Spinal cord (tissue), 10 donors: ENCODE measurements at places on chromosomes 2 and 18.

DNA sequence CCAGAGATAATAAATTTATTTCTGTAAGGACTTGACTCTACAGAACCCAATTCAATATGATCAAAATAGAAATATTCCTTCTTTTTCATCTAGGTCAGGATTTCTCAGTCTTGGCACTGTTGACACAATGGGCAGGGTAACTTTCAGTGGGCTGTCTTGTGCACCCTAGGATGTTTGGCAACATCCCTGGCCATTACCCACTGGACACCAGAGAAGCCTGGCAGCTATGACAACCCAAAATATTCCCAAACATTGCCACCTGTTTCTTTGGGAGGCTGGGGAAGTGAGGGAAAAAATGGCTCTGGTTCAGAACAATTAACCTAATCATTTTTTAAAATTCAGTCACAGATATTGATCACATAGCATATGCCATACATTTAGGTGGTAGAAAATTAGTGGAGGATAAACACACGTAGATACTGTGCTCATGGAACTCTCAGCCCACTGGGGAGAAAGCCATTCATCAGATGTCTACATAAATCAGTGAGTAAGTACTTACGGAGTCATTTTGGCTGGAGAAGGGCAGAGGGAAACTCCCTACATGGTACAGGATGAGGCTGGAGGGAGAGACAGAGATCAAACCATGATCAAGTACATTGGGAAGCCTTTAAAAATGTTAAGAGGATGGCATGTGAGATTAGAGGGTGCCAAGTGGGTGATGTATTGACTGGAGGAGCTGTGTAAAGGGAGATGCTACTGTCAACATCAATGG lies 718 bp upstream of the TNP1 start:
- DNase-seq, result no peak

- no peak for DNase-seq
Measured at GRCh38 chr2:219680958-219681693, 53.7 kb downstream of the SLC4A3 start.

DNA sequence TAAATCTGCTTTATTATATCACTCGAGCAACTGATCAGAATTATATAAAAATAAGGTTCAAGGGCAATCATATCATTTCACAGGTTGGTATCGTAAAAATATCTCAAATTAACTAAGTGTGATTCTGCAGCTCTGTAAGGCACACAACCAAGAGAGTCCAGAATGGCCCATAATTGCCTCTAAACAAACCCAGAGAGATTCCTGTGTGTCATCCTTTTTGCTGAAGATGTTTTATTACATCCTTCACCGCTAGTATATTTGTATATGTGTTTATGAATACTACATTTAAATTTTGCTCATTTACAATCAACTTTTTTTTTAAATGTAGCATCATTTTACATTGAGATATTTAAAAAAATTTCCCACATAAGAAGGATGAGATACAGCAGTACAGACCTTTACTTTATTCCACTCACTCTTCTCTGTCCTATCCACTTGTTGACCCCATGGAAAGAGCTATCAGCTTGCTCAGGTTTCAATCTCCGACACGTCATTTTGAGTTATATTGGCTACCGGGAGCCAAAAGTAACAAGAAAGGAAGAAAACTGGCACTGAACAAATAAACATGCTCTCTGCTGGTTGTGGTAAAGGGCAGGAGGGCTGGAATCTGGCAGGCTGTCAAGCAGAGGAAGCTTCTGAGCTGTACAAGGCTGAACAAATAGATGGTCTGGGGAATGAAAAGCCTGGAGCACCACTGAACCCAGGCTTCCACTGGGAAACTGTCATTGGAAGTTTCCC lies 23.1 kb downstream of the PLA2R1 start:
- no peak for DNase-seq

- DNase-seq, result no peak
Measured at GRCh38 chr2:236840215-236840614, 245.5 kb upstream of the COPS8 start.

DNA sequence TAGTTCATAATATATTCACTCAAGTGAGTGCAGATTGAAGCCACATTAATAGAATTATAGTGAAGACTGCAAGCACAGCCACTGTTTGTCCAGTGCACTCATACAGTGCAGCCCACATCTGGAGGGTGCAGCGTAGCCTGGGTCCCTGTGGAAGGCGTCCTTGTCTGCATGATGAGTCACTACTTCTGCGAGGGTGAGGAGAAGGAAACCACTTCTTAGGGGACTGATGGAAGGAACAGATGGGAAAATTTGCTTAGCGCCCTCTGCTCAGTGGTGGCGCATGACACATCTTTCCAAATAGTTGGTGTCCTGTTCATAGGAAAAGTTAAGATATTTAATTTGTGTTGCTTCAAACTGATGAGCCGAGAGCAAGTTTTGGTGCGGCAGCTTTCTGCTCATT lies 330.4 kb upstream of the SMIM21 start:
- DNase-seq, result no peak

GRCh38 chr2:99928470-99929053 lies 213.8 kb downstream of the AFF3 start:
- DNase-seq, result no peak

DNA sequence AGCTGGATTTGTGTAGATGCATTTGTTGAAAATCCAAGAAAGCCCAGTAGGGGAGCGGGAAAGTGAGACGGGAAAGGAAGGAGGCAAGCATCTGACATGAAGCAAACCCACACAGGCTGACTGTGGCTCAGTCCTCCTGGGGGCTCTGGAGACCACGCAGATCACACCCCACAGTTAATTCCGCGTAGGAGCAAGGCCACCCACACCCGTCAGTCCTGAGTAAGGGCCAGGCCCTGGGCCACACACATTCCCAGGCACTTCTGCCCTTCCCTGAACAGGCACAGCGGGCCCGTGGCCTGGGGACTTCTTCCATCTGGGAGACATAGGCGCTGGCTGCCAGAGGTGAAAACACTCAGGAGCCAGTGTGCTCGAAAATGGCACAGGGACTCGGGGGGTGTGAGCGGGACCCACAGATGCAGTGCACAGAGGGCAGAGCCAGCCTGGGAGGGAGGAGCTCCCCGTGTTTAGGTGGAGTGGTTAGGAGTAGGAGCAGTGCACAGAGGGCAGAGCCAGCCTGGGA lies 19.4 kb upstream of the PRLH start:
- no peak for DNase-seq

DNA sequence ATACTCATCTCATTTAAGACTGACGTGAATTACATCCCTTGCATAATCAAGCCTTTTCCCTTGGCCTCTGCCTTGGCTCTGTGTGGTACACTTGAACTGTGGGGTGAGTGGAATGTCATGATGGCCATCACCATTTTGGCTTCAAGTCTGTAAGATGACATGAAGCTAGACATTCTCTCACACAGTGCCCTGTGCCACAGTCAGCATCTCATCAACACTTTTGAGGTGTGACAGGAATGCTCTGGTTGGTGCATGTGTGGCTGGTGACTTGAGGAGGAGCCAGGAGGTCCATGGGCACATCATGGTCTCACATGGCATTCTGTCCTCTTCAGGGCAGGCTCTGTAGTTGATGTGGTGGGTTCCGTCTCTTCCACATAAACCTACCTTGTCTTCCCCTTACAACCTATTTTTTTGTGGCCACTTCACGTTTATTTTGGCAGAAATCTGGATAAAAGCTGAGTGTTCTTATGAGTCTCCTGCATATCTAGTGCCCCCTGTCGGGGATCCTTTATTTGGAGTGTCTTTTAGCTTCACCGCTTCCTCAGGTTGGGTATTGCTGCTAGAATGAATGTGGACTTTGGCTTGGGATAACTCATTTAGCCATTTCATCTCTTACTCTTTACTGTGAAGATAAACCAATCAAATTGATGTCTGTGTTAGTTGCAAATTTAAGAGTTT lies 28.1 kb downstream of the MAP4K4 start:
- DNase-seq, result no peak

DNA sequence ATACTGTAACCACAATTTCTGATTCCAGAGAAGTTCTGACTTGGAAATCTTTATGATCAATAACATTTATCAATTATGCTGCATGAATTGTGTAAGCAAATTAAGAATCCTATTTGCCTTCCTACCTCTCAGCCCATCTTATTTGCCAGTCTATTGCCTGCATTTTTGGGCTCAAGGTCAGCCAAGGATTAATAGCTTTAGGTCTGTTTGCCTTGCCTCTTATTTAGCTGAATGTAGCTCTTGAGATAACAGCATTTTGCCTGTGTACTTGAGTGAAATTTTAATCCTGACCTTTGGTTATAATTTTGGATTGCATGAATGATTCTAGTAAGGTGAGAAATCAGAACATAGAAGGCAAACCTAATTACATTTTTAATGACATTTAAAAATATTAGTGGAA lies 51.2 kb downstream of the MYO3B start:
- DNase-seq, result no peak

DNA sequence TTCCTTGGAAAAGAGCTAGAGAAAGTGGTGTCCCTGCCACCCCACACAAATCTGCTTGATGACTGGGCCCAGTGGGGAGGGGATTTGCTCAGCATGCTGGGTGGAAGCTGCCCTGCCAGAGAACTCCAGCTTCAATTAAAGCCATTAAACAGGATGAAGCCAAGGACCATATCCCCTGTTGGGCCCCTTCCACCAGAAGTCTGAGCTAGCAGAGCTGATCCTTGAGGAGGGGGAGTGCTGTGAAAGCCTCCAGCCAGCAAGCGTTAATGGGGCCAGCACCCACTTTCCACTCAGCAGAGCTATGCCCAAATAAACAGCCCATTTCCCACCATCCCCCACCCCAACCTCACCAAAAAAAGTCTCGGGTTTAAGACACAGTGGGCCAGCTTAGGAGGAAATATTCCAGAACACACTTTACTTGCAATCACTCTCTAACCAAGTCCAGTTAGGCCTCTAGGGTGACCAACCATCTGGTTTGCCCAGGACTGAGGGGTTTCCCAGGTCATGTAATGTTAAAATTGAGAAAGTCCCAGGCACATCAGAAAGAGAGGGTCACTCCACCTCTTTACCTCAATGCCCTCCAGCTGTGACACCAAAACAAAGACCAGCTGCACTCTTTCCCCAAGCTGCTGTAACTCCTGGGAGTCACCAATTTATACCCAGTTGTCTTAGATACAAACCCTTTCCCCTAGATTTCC lies 132.3 kb downstream of the FOXI3 start:
- DNase-seq, result no peak

GRCh38 chr2:187188783-187189631 lies 259.0 kb downstream of the CALCRL start:
- DNase-seq, result no peak

DNA sequence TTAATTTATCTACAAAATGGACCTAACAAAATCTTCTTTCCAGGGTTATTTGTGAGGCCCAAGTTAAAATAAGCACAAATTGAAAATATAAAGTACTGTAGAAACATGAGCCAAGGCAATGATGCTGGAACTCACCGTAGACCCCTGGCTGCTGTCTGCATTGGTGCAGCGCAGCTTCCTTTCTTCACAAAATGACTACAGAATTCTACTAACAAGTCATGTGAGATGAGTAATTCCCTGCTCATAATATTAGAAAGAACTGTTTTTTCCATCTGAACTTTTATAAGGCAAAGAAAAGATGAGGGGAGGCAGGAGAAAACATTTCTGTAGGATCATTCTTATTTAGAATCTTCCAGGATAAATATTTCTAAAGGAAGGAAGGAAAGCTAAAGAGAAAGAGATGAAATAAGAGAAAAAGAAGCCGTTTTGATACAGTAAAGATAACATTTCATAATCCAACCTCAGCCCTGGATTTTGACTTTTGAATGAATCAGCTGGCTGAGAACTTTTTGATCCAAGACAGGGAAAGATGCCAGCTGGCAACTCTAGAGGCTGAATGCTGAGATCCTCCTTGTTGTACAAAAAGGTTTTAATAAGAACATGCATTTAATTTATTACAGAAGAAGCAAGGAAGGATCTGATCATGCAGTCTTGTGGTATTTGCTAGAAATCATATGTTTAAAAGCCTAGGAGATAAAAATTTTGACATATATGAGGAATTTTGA lies 183.9 kb upstream of the KLHL14 start:
- peak; percentile 79 for DNase-seq

GRCh38 chr18:44246001-44246400 lies 434.7 kb upstream of the SETBP1 start:
- no peak for DNase-seq

DNA sequence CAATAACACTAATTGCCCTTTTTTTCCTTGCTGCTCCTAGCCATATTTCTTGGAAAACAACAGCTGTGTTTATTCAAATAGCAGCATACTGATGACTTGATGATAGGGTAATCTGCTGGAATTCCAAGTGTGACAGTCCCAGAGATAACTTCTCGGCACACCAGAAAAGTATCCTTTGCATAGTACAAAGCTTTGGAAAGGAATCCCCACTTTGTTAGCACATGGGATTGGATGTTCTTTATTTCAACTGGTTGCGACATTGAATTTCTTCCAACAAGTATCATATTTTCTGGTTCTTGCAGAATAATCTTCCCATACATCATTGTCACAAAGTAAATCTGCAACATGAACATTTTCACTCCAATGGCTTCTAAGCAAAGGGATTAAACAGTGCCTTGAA lies 445.8 kb upstream of the ACVR2A start:
- no peak for DNase-seq

- DNase-seq, result no peak
Measured at GRCh38 chr2:239557516-239557915, 156.7 kb upstream of the HDAC4 start.

DNA sequence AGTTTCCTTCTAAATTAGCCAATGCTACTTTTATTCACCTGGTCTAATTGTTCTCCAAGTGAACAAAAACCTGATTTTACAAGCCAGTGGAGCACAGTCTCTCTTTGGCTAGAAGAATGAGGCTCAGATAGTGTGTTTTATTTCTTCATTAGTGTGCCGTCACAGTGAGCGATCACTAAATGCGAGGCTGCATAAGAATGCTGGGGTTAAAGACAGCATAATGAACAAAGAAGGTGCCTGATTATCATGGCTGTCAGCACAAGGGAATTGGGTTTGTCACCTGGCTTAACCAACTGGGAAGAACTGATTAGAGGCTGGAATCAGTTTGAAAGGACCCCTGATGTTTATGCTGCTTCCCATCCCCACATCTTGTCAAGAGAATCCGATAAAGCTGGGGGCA lies 76.4 kb downstream of the EPHA4 start:
- no peak for DNase-seq

GRCh38 chr2:177072090-177072489 lies 140.5 kb upstream of the HNRNPA3 start:
- no peak for DNase-seq

- DNase-seq, result no peak
Measured at GRCh38 chr18:58547864-58548263, 81.0 kb downstream of the ALPK2 start.

DNA sequence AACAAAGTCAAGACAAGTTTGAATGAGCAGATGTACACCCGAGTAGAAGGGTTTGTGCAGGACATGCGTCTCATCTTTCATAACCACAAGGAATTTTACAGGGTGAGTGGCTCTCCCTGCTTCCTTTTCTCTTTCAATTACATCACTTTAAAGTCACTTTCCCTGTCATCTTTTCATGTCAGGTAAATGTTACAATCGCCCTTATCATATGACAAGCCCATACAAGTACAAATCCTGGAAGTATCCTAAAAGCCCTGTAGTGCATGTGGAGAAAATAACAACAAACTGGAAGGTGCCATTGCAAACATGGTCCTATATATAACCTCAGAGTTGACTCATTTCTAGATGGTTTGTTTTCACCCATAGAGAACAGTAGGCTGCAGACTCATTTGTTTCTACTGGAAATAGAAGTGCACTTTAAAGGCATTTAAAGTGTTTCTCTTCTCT lies 126.0 kb downstream of the SP100 start:
- DNase-seq, result no peak

GRCh38 chr2:2306878-2307277 lies 24.2 kb downstream of the MYT1L start:
- DNase-seq, result no peak
